ENCODE measurements at places on chromosomes 4 and X.

DNA sequence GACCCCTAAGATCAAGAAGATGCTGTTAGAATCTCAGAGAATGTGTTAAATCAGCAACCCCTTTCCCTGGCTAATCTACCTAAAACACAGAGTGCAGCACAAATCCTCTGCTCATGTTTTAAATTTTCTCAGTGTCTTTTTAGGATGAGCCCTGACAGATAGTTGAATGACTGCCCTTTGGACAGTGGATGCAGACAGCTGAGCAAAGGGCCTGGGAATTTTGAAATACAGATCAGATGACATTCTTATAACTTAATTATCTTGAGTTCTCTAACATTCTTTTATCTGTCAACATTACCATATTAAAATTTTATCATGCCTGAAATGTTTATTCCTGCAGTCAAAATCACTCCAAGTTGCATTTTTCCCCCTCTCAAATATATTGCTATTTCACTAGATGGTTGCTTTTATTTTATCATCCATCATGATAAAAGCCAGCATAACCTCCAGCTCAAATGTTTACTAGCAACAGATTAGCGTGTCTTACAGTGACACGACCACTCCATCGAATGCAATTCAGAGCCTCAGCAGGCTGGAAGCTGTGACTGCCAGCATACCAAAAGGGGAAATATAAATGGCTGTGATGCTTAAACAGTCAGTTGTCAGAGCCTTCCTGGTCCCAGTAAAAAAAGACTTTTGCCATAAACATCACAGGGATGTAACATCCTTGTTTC is 22.8 kb upstream of the ARHGAP24 start:
- no peak for DNase-seq

DNA sequence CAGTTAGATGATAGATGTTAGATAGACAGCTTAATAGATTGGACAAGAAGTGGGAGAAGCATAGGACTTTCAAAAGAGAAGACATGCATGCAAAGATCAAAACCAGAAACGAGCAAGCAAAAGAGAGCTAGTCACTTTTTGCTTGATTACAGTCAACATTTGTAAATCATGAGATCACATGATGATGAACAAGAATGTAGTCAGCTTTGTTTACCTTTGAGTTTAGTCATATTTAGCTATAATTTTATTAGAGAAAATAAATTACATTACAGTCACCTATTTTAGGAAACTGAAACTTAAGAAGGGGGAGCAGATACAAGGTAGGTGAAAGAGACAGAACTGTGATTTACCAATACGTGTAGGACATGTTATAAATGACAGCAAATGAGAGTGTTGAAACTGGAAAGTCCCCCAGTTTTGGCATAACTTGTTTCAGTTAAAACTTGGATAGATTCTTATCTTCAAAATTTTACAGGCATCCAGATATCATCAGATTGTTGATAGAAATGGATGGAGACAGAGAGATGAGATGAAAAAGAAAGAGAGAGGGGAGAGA is 1083.1 kb upstream of the PCDH10 start:
- no peak for DNase-seq

- DNase-seq, result peak; percentile 48
These were observed 26.7 kb upstream of the C1QTNF7 start for GRCh38 chr4:15400981-15401671.

GRCh38 chrX:153776611-153777045 is 4.2 kb upstream of the SRPK3 start:
- DNase-seq, result no peak

DNA sequence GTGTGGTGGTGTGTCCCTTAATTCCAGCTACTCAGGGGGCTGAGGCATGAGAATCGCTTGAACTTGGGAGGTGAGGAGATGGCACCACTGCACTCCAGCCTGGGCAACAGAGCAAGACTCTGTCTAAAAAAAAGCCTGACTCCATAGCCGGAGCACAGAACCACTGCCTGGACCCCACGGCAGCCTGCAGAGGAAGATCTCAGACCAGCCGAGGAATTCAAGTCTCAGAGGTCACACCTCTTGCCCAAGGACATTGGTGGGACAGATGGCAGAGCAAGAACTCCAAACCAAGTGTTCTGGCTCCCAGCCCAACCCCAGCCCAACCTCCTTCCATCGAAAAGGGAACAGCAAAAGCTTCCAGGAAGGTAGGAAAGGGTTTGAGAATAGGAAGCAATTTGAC is 70.8 kb downstream of the SMIM20 start:
- no peak for DNase-seq

DNA sequence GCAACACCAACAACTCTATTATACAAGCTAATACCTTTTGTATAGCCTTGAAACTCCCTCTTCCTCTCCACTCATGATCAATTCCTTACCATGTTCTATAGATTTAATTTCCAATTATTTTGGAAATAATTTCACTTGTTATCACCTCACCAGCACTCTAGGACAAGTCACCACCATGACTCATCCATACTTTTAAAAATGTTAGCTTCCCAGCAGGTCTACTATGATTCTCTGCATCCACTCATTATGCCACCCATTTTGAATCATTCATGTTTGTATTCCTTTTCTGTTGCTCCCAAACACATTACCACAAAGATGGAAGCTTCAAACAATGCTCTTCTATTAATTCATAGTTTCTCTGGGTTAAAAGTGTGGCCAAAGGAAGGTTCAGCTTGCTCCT is 469.6 kb downstream of the PDGFC start:
- DNase-seq, result no peak

DNA sequence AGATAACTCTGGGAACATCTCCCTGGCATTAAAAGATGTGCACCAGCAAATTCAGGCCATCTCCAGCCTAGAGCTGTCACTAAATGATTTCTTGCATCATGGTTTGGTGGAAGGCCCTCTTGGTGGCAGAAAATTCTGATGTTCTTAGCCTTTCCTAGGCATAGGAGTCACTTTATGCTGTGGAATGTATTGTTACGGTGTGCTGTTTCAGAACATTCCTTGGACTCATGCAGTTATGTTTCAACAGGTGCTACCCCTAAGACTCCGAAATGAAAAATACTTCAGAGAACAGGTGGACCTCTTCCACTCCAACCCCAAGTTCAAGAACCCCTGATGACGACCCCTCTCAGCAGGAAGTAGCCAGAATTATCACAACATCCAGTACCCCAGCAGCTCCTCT is 20.3 kb upstream of the PAPSS1 start:
- DNase-seq, result no peak

- no peak for DNase-seq
These were observed 626 bp upstream of the CEP135 start for GRCh38 chr4:55947912-55948725.
